ENCODE measurements at places on chromosomes 11 and 22.

DNA sequence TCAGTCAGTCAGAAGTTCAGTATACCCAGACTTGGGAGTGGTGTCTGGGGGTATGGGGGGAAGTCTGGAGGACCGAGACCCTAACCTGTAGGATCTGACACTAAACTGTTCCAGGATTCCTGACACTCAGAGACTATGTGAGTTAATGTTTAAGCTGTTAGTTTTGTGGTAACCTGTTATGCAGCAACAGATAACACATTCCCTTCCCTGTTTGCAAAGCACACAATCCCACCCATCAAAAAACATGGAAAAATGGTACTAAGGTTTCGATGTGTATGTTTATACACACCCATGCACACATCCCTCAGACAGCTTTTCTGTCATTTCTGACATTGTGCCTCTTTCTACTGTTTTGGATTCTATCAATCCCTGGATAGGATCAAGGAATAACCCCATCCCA, 27.6 kb downstream of the ZNF280B start:
- no peak for DNase-seq

DNA sequence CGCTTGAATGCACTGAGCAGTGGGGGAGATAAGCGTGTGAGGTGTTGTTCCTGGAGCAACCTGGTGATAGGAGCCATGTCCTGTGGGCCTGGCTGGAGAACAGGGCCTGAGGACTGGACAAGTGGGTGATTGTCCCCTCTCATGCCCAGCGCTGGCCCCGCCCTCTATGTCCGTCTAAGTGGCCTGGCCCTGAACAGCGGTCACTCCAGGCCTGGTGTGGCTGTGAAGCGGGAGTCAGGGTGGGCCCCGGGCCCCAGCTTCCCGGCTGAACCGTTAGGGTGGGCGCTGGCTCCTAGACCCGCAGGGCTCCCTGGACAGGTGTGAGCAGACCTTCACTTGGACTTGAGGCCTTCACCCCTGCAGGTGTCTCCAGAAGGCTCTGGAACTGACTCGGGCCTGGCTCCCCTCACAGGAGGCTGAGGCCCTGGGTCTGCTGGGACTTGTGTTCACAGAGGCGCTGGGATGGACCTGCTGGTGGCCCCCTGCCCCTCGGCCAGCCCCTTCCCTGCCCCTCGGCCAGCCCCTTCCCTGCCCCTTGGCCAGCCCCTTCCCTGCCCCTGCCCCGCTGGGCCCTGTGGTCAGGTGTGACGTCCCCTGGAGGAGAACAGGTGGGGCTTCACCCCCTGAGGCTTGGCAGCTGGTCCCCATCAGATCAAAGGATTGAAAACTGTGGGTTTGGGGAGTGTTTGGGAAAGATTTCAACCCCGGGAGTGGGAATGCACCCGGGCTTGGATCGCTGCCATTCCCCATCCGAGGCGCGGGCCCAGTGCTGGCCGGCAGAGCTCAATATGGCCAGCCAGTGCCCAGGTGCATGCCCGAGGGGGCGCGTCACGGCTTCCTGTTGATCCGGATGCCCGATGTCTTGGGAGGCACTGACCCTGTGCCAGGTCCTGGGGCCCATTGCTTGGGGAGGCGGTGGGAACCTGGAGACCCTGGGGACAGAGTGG, 3.2 kb upstream of the MUC6 start:
- no peak for DNase-seq

- no peak for DNase-seq
These were observed 131.9 kb downstream of the WNT11 start for GRCh38 chr11:76074148-76075095.

GRCh38 chr22:21632237-21632895, at the start of gene CCDC116:
CCDC116 (plus strand) TSS chr22:21632760; CDS start chr22:21633182, 422 bp downstream.
- DNase-seq: no peak

DNA sequence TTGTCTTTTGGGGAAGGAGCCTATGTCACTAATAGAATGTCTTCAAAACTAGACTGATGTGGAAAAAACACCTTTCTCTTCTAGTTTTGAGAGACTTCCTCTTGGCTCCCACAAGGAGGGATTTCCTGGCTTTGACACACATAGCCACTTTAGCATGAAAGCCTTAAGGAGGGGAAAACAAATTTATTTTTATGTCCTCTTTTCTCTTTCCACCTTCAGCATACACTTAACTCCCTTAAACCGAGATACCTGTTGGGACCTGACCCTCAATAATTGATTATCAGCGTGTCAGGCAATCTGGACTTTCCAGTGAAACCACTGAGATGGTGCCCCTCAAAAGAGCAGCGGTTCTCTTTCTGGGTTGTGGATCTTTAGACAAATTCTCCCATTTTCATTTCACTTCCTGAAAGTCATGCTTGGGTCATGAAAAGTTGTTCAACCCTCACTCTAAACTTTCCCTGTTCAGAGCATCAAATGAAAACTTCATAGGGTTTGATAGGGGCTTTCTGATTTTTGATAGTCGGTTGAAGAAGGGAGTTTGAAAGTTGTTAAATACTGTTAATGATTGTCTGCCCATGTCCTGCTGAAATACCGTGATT, 9.1 kb downstream of the EFCAB6 start:
- DNase-seq: no peak

- no peak for DNase-seq
These were observed 63.7 kb downstream of the MICAL2 start for GRCh38 chr11:12174128-12174476.

DNA sequence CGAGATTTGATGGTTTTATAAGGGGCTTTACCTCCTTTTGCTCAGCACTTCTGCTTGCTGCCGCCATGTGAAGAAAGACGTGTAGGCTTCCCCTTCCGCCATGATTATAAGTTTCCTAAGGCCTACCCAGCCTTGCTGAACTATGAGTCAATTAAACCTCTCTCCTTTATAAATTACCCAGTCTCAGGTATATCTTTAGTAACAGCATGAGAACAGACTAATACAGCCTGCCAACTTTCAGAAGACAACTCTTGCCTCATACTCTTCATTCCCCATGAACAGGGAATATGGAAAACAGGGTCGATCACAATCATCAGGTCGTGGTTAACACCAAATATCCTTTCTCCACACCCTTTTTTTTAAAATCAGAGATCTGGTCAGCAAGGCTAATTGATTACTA, 83.0 kb downstream of the MPPED2 start:
- DNase-seq: no peak

GRCh38 chr11:131463162-131463561, 92.7 kb downstream of the NTM start:
- DNase-seq: no peak

DNA sequence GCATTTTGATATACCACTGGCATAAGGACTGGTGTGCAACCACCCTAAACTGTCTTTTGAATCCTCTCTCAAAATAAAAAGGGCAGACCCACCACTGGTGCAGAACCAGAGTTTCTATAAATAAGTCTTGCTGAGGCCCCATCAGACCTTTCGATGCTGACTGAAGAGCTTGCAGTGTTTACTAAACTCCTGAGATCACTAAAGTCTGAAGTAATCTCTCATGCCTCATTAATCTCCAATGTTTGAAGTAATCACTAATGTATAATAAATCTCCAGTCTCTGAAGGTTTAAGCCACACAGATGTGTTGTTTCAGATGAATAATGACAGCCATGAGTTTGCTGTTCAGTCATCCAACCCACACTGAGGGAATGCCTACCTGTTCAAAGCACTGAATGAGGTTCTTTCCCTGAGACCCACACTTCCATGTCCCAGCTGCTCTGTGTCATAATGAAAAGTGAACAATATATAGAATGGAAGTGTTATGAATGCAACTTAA, 50.6 kb upstream of the DEUP1 start:
- DNase-seq: no peak

DNA sequence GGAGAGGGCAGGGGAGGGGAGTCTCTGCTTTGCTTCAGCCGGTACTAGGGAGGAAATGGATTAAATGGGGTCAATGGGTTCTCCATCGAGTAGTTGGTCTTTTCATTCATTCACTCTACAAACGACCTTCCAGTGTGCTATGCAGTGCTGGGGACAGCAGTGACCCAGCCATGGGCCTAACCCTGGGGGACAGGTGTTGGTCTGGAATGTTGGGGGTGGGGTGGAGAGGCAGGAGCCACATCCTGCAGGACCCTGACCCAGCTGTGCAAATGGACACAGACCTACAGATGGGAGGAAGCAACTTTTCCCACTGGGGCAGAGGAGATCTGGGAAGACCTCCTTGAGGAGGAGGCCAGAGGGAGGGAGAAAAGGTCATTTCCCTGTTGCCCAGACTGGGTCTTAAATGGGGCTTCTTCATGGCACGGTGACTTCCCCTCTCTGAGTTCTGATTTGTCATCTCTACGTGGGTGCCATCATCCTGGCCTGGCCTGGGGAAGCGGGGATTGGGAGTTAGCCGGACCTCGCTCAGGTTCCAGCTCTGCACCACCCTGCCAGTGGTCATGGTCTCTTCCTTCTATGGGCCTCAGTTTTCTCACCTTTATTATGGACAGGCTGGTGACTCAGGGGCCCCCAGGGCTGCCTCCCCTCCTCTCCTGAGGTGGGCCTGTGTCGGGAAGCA, 2.0 kb downstream of the CYTH4 start:
- no peak for DNase-seq

DNA sequence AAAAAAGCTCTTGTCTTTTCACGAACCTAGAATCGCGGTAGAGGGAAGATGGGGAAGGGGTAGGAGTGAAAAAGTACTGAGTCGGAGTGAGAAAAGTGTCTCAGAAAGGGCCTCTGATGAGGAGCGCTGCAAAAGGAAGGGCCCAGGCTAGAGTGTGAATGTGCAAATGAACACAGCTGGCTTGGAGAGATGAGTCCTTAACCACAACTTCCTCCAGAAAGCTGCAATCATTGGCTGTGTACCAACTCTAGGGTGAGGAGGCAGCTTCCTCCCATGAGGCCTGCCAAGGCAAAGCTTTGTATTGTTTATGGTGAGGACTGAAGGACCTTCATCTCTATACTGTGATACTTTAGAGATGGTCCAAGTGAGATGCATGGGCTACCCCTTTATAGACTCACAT, 566.9 kb upstream of the ANO5 start:
- DNase-seq: no peak

- DNase-seq: no peak
These were observed 67.2 kb downstream of the CECR2 start for GRCh38 chr22:17436382-17436980.

DNA sequence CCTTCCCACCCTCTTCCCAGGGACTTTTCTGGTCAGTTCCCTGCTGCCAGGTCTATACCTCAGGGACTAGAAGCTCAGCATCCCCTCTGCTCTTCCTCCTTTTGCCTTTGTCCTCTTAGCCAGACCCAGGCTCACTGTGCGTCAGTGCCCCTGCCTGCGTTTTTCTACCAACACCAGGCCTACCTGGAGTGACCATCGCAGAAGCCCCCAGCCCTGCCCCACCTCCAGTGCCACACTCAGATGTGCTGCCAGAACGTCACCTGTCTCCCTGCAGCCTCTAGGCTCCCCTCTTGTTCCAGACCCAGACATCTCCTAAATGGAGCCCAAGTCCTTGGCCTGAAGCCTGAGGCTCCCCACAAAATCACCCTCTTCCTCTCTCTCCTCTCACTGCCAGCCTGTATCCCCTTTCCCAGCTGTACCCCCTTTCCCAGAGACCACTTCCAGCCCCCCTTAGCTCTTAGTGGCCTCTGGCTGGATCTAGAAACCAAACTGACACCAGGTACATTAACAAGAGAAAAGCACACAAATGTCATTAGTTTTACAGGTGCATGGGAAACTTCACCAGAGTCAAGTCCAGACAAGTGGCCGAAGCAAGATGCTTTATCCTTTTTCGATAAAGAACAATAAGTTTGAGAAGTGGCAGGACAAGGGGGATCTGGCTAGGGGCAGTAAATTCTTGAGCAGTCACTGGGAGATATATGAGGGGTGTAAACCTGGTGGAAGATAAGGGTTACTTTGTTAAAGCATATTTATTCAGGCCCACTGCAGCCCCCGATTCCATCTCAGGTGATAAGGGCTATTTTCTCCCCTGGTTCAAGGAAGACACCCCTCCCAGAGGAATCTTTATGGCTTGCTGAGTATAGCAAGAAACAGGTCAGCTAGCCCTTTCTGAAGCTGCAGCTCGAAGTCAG, 61.5 kb downstream of the BCR start:
- no peak for DNase-seq

- DNase-seq: peak; percentile 73
These were observed 999 bp downstream of the TSKU start for GRCh38 chr11:76783896-76784813.

DNA sequence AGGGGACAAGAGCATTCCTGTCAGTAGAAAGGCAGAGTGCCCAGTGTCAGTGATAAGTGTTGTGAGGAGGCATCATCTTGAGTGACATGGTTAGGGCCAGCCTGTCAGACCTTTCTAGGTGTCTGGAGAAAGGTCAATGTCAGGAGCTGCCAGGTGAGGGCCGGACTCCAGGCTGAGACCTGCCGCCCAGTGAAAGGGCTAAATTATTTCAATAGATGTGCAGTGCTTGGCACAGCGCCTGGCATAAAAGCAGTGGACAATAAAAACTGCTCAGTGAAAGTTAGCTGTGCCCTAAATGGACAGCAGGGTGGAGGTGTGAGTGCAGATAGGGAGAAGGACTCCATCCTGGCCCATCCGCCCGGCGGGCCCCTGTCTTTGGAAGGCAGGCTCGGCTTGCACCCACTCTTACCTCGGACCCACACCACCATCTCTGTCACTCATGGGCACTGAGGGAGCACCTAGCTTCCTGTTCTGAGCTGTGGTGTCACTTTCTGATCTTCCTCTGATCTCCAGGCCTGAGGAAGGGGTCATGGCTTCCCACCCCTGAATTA, 23.5 kb upstream of the WNT11 start:
- no peak for DNase-seq

DNA sequence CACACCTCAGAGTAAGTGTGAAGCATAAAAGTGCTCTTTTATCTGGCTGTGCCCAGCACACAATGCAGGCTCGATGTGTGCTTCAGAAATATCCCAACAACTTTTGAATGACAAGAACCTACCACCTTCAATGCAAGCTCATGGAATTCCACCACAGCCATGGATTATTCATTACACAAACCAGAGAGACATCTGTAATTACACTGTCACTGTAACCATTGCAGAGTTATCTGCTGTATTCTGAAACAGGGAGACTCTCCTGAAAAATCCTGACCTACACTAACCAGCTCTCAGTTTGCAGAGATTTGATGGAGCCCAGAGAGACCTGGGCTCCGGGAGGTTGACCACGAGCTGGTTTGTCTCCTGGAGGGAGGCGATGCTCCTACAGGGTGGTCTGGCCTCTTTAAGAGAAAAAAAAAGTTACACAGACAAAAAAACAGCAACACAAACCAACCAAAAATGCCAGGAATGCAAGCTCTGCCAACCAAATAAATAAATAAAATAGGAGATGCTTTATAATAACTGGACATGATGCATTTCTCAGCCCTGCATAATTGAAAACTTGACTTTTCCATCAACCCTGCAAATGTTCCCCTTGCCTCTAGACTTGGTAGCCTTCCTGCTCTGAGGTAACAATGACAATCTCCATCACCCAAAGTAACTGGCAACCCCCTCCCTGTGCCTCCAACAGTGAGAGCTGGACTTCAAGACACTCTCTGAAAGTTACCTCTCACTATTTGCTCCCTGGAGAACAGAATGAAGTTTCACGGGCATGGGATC, 69.7 kb downstream of the ETS1 start:
- DNase-seq: no peak

- no peak for DNase-seq
These were observed 220.7 kb downstream of the TENM4 start for GRCh38 chr11:79220171-79220570.

GRCh38 chr11:45023065-45023365, 72.3 kb upstream of the TP53I11 start:
- no peak for DNase-seq

- no peak for DNase-seq
These were observed 17.3 kb upstream of the INSC start for GRCh38 chr11:15097411-15097810.
